Activated CD4-positive, alpha-beta memory T cell treated with anti-CD3 and anti-CD28 coated beads for 36 hours (primary cell): ENCODE measurements at places on chromosomes 2 and 18.

GRCh38 chr2:239307921-239308613 is 92.8 kb downstream of the HDAC4 start:
- no peak for DNase-seq

DNA sequence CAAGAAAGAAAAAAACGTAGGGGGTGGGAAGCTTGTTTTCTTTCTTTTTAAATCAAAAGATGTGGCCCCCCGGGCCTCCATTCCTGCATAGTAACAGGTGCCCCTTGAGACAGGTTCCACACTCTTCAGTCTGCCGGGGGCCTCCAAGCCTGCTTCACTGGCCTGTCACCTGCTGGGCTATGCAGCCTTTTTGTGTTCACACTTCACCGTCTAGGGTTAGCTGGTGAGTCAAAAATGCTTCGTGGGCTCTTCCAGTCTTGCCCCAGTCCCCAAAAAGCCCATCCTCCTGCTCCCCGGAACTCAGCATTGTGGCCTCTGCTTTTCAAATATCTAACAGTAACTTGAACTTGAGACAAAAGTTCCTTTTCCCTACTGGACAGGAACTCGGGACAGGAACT is 67.9 kb downstream of the POLR1A start:
- peak; percentile 55 for DNase-seq

GRCh38 chr2:53448086-53448485 is 319.5 kb upstream of the CHAC2 start:
- DNase-seq: no peak

- no peak for DNase-seq
Observed at GRCh38 chr2:23475473-23475872, 90.5 kb downstream of the KLHL29 start.

- DNase-seq: no peak
Observed at GRCh38 chr2:18046558-18047212, 168.2 kb downstream of the KCNS3 start.

DNA sequence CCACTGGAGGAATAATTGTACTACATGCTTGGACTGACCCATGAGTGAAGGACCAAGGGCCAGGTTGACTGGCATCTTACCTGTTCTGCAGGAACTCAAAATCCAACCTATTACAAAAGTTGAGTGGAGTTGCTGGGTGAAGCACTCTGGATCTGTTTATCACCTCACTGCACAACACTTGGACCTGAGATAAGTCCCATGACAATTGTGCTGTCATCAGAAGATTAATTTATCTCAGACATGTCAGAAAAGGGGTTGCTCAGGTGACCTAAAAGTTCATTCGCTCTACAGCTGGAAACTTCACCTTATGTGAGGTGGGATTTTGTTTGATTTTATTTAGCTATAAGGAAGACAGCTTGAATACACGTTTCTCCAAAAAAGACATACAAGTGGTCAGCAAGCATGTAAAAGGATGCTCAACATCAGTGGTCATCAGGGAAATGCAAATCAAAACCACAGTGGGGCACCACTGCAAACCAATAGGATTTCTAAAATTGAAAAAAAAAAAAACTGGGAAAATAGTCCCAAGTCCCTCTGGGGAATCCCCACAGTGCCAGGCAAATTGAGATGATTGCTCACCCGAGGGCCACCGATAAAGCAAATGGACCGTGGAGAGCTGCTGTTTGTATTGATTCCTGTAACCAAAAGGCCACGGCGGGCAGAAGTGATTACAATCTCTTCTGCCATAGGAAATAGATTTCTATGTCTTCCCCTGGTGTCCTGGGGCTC is 65.8 kb upstream of the SLC35F5 start:
- no peak for DNase-seq

GRCh38 chr2:102790091-102790455 is 28.2 kb downstream of the TMEM182 start:
- DNase-seq: no peak

- DNase-seq: no peak
Observed at GRCh38 chr2:75133621-75134570, 65.4 kb downstream of the TACR1 start.

DNA sequence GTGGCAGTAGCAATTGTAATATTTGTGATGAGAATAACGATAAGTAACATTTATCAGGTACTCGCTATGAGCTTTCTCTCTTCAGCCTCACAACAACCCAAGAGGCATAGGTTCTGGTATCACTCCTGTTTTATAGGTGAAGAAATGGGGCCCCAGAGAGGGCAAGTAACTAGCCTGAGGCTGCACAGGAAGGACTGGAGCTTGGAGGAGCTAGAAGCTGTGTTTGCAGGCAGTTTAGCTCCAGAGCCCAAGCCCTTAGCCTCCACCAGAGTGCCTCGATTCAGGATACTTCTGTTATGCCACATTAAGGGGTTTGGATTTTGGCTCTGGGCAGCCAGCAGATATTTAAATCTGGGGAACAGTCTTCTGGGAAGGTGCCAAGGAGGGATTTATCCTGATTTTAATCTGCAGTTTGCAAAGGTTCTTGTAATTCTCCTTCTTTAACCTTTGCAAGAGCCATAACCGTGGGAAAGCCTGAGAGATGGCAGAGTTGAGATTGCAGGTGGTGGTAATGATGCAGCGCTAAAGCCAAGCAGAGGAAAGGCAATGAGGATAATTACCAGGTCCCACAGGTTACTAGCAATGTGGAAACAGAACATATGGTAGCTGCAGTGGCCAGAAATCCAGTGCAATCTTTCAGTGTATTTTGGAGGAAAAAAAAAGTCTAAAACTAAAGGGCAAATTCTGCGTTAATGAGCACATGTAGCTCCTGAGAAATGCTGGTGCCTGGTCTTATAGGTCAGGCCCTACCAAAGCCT is 9.1 kb downstream of the MOCOS start:
- DNase-seq: no peak

DNA sequence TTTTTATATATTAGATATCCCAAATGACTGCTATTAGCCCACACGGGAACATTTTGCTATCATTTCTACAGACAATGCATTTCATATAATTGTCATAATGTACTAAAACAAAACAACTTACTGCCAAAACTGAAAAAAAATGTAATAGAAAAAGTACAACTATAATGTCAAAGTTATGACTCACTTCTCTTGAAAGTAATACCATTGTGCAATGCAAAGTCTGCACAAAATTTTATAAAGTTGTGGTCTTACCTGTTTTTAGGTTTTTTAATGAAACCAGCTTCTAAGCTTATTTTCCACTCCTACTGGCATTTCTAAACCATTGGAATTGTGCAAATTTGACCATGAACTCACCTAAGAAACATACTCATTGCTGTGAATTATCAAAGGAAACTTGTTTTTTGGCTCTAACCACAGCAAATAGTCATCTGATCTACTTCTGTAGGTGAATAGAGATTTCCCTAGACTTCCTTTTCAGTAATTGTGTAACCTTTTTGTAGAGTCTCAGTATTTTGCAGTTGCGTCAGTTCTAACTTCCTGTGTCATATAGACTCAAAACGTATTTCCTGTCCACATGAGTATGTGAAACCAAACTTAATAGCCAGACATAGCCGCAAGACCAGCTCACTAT is 31.9 kb upstream of the TFPI start:
- no peak for DNase-seq

GRCh38 chr2:127681288-127681804 is 6.0 kb upstream of the LIMS2 start:
- DNase-seq: no peak

GRCh38 chr2:25304321-25304720 is 37.4 kb downstream of the DNMT3A start:
- DNase-seq: no peak

GRCh38 chr2:12862541-12862940 is 145.8 kb downstream of the TRIB2 start:
- DNase-seq: no peak

GRCh38 chr2:8636721-8637636 is 44.9 kb upstream of the ID2 start:
- DNase-seq: no peak

GRCh38 chr18:2707551-2708168 is 52.1 kb downstream of the SMCHD1 start:
- no peak for DNase-seq

GRCh38 chr2:26776195-26776800 is 9.6 kb upstream of the CENPA start:
- no peak for DNase-seq

DNA sequence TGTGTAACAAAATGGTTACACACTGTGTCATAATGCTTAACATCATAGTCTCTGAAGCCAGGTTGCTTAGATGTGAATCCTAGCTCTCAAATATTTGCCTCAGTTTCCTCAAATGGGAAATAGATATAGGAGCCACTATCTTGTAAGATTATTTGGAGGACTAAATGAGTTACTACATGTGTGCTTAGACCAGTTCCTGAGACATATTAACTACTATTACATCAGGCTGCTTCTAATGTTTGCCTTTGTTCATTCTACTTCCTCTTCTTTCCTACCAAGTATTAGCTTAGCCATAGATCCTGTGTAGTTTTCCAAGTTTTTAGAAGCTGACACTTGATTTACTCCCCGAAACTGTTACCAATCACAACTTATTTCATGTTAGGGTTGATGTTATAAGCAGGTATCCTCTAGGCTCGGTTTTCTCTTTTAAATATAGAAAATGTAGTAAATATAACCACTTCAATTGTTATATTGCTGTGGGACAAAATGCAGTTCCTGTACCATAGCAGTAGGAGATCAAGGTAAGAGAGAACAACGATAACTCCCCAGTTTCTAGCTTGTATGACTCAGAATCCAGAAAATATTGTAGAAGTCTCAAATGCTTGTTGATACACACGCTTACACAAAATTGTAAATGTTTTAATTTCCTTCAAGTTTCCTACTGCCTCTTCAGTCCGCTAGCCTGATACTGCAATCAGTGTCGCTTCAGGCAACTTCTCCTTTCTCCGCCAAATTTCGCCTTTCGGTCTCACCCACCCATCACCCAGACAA is 751 bp upstream of the DNAJC10 start:
- no peak for DNase-seq

- DNase-seq: no peak
Observed at GRCh38 chr18:13877157-13877556, 38.2 kb downstream of the MC2R start.

- no peak for DNase-seq
Observed at GRCh38 chr2:125455110-125455509, 1200.8 kb upstream of the GYPC start.

DNA sequence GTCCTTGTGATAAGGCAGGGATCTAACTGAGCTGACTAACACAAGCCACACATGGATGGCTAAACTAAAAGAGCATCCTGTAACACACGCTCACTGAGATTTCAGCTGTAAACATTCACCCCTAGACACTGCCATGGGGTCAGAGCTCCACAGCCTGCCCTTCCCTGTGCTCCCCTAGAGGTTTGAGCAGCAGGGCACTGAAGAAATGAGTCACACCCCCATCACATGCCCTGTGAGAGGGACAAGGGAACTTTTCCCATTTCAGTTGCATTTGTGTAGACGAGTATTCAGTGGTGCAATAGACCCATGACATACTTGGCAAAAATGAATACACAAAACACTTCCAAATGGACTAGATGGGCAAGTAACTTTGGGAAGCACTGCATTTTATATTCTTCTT is 402.4 kb upstream of the LRRTM1 start:
- no peak for DNase-seq

GRCh38 chr2:169664600-169664977 is 29.6 kb downstream of the CFAP210 start:
- no peak for DNase-seq

- DNase-seq: no peak
Observed at GRCh38 chr18:61820882-61821281, 71.9 kb downstream of the RNF152 start.

- no peak for DNase-seq
Observed at GRCh38 chr2:54077088-54077900, 38.1 kb upstream of the ACYP2 start.

GRCh38 chr18:24153397-24153796 is 14.5 kb downstream of the CABYR start:
- DNase-seq: no peak

DNA sequence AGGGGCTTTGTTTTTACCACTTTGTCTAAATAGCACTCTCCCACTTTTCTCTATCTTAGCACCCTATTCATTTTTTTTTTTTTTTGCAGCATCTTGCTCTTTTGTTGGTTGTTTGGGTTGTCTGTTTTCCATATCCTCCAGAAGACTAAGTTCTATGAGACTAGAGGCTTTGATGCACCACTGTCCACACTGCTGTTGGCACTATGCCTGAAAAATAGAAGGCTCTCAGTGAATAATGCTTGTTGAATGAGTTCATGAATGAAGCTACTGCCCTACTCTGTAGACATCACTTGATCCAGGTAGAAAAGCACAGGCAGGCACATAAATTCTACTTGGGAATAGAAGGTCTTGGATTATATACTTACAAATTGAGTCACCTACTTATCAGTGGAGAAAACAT is 7.3 kb downstream of the IL1A start:
- DNase-seq: no peak

GRCh38 chr18:10453806-10454680 is at the start of gene APCDD1:
APCDD1 (plus strand) TSS chr18:10454635; CDS start chr18:10454982, 347 bp downstream.
- DNase-seq: no peak

- DNase-seq: no peak
Observed at GRCh38 chr2:85794038-85794441, 40.2 kb downstream of the ATOH8 start.

GRCh38 chr2:88483200-88483599 is 30.7 kb upstream of the FOXI3 start:
- DNase-seq: no peak

- DNase-seq: no peak
Observed at GRCh38 chr2:98416383-98417159, 28.1 kb upstream of the INPP4A start.

DNA sequence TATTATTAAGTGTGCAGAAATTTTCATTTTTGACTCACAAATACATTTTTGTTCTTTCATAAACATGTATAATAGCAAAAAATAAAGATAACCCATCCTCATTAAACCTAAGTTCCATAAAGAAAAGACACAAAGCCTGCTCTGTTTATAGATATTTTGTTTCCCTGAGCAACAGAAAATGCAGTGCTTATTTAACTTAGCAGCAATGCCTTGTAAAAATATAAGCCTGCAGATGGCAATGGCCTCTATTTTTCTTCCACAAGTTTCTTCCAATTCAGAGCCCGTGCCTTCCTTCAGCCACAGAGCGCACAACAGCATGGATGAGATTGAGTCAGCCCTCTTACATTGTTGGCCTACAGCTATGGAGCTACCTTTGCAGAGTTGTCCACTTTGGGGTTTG is 43.6 kb downstream of the PKP4 start:
- no peak for DNase-seq

DNA sequence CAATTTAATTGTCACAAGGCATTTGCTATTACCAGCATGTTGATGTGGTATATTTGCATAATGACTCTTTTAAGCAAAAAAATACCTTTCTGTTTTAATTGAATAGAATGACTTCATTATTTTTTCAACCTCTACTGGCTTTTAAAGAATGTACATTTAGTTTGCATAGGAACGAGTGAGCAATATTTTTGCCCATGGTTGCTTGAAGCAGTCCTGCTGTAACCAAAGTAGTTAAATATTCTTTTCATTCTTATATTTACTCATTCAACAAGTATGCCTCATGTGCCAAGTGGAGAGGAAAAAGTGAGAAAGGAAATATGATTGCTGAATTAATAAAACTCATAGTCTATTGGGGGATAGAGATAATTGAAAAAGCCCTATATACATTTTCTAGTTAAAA is 184.7 kb downstream of the DSEL start:
- no peak for DNase-seq

- DNase-seq: peak; percentile 72
Observed at GRCh38 chr2:70070542-70071268, 16.6 kb upstream of the PCBP1 start.

- no peak for DNase-seq
Observed at GRCh38 chr18:13302457-13303225, 84.1 kb downstream of the LDLRAD4 start.
